ENCODE measurements at places on chromosomes 16 and 17.

DNA sequence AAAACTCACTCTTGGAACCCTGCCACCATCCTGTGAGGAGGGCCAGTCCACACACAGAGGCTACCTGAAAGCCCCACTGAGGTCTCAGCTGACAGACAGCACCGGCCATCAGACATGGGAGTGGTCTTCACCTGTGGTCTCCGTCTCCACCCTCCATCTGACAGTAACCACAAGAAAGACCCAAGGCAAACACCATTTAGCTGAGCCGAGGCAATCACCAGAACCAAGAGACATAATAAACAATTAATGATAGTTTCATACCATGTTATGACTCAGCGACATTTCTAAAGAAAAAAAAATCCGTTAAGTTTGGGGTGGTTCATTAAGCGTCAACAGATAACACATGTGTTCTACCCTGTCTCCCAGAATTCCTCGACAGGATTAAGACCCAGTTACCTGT, 6.1 kb upstream of the EVPLL start:
- DNase-seq, result no peak

GRCh38 chr16:12287796-12288536, 311.4 kb downstream of the SNX29 start:
- no peak for DNase-seq

DNA sequence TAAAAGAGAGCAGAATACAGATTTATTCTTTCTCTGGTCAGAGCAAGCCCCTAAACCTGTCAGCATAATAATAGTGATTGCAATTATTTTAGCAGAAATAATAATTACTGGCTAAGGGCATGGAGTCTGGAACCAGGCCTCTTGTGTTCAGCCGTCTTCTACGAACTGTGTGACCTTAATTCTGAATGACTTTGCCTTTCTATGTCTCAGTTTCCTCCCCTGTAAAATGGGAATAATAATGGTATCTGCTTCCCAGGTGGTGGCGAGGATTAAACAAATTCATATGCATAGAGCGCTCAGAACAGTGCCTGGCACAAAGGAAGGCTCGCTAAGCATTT, 33.4 kb downstream of the RAB11FIP4 start:
- DNase-seq, result no peak

- no peak for DNase-seq
These were observed 19.3 kb downstream of the ARHGAP23 start for GRCh38 chr17:38447502-38448085.

DNA sequence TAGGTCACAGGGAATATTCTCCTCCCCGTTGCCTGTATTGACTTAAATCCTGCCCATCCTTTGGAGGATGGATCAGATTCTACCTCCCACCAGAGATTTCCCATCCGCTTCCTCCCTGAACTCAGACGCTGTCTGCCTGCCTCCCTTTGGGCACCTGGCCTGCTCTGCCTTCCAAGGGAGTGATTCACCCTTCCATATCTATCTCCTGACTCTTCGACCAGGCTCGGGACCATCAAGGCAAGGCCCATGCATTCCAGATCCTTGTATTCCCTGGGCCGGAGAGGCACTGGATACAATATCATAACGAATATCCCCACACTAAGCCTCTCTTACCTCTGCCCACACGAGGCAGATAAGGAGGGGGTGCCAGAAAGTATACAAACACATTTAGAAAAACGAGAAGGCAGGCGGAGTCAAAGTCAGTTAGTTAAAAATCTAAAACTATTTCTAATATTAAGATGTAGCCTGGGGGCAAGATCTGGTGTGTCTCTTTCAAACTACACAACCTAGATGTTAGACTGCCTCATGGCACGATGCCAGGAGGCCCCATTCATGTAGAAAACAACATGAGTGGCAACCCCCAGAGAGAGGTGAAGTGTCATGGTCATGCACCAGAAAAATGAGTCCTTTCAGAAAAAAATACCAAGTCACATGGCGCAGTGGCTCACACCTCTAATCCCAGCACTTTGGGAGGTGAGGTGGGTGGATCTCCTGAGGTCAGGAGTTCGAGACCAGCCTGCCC, 9.2 kb downstream of the PMP22 start:
- DNase-seq, result no peak

- no peak for DNase-seq
These were observed at the start of gene RNF222 for GRCh38 chr17:8397636-8398035. RNF222 (minus strand) TSS chr17:8397827; CDS start chr17:8393461, 4,366 bp downstream.

GRCh38 chr17:50421308-50422051, 4.5 kb upstream of the ACSF2 start:
- DNase-seq, result no peak

DNA sequence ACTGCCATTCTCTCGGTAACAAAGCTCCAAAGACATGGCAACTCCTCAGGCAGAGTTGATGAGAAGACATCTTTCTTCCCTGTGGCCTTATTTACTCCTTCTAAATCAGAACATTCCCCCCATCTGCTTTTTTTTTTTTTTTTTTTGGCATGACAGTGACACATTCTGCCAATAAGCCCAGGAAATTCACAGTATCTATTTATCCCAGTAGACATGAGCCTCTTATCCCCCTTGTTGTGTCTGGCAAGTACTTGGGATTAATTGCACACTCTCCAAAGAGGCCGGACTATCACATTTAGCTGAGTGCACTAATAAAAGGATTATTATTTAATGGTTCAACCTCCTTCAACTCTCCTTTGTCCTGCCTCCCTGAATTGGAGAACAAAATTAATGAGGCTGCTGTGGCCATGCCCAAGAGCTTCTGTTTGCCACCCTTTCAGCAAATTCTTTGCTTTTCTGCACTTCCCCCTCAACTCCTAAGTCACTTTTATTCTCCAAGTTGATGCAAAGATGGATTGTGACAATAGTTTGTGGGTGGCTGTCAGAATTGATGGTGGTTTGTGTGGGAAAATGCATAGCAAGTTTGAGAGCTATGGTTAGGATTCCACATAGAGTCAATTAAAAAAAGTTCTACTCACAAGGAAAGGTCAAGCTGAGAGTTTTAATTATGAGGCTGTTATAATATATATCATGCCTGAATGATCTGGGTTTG, 47.2 kb downstream of the GPR139 start:
- no peak for DNase-seq

DNA sequence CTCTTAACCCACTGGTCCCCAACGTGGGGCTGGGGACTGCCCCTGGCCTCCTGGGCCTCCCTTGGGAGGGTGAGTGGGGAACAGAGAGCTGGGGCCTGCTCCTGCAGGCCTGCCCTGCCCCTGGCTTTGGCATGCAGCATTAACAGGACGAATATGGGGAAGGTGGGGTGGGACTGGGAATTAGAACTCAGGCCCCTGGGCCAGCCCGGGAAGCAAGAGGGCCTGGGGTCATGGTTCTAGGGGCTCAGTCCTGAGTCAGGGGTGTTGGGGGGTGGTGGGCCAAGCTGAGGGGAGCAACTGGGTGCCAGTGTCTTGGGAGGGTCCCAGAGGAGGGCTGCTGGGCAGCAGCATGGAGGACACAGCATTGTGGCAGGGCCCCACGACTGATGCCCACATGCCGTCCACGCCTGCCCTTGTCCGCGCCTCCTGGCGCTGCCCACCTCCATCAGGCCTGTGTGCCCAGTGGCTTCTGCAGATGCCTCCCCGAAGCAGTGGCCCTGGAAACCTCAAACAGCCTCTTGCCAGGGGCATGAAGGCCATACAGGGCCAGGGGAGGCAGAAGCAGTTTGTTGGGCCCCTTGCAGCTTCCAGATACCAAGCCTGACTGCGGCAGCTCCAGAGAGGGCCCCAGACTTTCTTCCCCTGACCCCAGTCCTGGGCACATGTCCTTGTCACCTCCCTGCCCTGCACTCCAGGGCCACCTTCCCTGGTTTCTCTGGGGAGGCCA, 4.8 kb downstream of the MAP2K3 start:
- no peak for DNase-seq

DNA sequence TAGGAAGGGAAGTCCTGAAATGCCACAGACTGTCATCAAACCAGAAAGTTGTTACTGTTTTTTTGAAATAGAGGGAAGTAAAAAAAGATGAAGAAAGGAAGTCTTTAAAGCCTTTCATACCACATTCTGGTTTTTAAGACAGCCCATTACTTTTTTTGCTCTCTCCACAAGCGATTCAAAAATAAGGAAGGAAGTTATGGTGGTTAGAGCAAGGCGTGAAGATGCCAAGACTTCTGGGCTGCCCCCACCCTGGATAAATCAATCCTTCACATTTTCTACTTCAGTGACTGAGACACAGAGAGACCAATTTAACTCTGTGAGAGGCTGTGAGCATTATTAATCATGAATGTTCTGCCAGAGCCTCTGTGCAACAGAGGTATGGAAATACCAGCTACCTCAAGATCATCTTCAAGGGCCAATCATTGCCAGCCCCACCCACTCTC, 82.3 kb upstream of the BCAR1 start:
- no peak for DNase-seq

GRCh38 chr17:16398270-16399267, 16.8 kb upstream of the TRPV2 start:
- no peak for DNase-seq

DNA sequence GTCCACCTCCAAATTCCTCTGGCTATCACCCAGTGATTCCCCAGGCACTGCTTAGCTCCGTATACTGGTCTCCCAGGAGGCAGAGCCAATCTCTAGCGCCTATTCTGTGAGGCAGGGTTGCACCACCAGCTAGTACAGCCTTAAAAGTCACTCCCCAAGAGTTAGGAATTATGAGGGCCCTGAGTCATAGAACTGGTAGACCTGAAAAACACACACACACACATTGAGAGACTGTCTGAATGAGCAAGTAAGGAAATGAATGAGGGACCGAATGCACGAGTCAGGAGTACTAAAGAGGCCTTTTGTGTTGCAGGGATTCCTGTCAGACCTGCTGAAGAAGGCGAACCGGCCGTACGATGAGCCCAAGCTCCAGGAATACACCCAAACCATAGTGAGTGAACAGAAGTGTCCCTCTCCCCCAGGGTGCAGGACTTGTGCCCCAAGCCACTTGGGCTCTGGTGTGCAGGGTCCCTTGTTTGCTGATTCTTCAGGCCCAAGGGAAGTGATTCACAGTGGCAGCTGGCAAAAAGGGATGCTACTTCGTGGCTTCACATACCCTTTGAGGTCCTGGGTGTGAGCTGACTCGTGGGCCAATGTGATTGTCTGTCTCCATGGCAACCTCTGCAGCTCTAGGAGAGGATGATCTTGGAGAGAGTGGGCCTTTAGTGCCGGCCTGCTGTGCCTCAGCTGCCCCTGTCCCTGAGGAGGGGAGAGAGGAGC, 24.7 kb downstream of the CALB2 start:
- peak; percentile 21 for DNase-seq

- peak; percentile 80 for DNase-seq
These were observed 15.7 kb downstream of the ETV4 start for GRCh38 chr17:43530288-43531081.

GRCh38 chr17:69447726-69448125, 33.2 kb downstream of the MAP2K6 start:
- no peak for DNase-seq

- no peak for DNase-seq
These were observed 39.8 kb downstream of the ABCA5 start for GRCh38 chr17:69287168-69287567.

DNA sequence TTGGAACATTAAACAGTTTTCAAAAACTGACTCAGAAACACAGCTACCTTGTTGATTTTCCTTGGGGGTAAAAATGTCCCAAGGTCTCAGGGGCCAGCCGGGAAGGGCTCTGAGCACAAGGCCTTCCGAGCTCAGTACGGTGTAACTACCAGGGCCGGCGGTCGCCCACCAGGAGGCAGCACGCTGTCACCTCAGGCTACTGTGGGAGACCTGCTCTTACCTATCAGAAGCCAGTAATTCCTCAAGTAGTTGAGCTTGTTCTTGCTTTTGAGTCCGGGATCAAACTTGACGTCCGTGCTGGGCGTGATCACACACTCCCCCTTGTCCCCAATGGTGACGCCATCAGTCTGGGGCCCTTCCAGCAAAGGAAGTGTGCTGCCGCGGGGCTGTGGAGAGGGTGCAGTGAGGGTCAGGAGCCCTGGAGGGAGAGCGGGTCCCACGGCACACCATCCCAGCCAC, 43.4 kb upstream of the ICAM2 start:
- DNase-seq, result peak; percentile 36
